Fibroblast of the aortic adventitia (primary cell): ENCODE measurements at places on chromosomes 12 and 14.

DNA sequence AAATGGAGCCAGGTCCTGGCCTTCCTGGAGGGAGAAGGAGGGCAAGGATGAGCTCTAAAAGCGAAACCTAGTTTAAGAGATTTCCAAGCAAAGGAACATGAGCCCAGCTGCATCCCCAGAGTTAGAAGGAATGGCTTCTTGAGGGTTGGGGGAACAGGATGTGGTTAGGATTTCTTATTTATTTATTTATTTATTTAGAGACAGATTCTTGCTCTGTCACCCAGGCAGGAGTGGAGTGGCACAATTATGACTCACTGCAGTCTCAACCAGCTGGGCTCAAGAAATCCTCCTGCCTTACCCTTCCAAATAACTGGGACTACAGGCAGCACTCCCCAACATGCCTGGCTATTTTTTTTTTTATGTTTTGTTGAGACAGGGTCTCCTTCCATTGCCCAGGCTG lies 25.3 kb upstream of the TMEM106C start:
- no peak for DNase-seq

DNA sequence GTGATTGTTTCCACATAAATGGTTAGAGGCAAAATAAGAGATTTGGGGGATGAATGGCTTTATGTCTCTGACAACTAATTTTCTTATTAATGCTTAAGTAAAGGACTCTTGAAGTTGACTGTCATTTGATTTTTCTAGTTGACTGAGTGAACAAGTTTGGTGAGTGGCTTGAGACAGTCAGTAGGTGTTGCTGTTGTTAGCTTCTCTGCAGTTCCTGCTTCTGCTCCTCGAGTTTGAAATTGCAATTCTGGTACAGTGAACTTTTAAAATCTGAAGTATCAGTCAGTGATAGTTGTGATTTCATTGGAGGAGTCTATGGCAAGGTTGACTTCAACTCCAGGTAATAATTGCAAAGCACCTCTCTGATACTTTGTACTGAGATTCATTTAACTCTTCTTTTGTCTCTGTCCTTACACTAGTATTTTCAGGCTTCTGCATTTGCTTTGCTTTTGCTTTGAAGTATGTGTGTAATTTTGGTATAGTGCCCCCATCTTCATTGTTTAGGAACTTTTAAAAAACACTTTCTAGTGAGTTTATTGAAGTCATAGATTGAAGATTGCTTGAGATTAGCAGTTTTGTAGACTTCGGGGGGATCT lies 415.5 kb downstream of the PCNX1 start:
- DNase-seq = peak; percentile 78

- no peak for DNase-seq
Measured at GRCh38 chr12:41701943-41702601, 442.6 kb downstream of the GXYLT1 start.

DNA sequence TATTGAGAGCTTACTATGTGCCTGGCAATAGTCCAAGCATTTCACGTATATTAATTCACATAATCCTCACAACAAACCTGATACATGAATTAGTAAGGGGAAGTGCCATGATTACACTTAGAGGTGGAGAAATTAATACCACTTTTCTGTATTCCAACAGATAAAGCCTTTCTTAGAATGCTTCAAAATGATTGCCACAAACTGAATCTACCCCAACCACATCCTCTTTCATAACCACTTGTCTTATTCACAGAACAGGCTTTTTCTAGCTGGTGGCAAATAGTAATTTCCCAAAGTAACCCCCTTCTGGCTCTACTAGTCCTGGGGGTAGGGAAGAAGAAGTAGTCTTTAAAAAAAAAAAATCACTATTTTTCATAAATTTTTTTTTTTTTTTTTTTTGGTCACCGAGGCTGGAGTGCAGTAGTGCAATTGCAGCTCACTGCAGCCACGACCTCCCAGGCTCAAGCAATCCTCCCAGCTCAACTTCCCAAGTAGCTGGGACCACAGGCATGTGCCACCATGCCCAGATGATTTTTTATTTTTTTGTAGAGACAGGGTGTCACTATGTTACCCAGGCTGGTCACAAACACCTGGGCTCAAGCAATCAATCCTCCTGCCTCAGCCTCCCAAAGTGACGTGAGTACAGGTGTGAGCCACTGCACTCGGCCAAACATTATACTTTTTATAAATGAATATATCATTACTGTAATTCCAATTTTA lies 59.0 kb upstream of the ARID2 start:
- DNase-seq = no peak

- DNase-seq = no peak
Measured at GRCh38 chr14:23657959-23658470, 21.9 kb downstream of the DHRS2 start.

DNA sequence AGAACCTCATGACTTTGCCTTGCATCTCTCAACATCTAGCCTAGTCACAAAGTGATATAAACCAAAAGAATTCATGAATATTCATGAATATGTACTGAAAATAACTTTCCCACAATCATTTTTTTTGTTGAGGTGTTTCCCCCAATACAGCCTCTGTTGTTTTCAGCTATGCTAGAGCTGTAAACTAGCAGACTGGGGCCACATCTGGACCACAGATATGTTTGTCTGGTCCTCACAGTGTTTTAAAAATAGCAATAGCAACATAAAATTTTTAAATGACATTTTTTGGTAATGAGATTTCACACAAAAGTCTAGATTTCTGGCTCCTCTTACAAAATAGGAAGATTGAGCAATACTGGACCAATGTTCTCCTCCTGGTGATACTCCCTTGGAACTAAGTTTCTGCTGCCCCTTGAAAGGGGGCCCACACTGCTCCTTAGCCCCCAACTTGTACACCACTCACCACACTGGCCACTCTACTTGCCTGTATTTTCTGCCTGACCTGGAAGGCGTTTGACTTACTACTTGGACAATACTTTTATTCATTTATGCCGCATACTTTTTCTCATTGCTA lies 81.2 kb downstream of the BMP4 start:
- no peak for DNase-seq

DNA sequence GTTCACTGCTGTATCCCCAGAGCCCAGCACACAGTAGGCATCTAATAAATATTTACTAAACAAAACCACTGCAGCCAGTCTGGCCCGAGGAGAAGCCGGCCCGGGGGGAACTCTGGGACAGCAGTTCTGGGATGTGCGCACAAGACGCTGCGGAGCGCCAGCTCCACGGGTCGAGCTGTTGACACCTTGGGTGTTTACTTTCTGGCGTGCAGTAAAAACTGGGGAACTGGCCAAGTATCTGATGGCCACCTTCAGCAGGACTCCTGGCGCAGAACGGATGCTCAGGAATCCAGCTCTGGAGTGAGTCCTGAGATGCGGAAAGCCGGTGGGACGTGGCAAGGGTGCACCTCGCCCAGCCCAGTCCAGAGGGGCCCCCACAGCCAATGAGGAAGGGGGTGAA lies 65.6 kb downstream of the NCOR2 start:
- no peak for DNase-seq

GRCh38 chr12:26268841-26269561 lies 73.6 kb downstream of the SSPN start:
- peak; percentile 12 for DNase-seq

DNA sequence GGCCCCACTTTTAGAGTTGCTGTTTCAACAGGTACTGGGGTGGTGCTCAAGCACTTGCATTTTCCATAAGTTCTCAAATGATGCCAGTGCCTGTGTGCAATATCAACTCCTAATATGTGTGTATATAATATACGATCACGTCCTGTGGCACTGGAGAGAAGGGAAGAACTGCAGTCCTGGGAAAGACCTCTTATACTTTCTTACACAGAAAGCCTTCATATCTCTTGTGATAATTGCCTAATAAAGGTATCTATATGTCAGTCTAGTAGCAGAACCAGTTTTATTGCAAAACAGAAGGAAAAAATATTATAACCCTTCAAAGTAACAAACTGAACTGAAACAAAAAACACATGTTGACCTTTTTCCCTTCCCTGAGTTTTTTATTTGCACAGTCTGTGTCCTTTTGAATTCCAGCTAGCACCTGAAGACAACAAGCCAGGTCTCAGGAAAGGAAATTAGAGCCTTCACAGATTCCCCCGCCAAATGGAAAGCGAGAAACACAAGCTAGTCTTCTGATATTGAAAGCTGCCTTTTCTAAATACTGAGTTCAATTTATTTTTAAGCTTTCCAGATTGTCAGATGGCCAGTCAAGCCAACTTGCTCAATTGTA lies 44.4 kb downstream of the IGF1 start:
- DNase-seq = no peak

DNA sequence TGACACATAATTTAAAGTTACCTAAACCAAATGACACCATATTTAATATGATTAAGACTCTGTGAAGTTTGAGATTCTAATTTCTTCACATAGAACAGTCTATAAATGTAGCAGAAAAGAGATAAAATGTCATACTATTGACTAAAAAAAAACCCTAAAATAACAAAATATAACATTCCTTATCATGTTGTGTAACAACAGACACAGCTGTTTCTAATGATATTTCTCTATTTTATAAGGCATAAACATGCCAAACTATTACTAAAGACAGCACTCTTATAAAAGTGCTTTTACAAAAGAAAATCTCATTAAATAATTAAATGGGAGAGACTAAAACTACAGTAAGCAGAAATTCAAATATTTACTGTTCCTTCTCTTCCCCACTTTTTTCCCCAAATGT lies 49.4 kb downstream of the NOVA1 start:
- DNase-seq = peak; percentile 41

GRCh38 chr14:69696204-69696527 lies 70.8 kb upstream of the SRSF5 start:
- no peak for DNase-seq

GRCh38 chr14:33569821-33570687 lies 380.8 kb downstream of the EGLN3 start:
- DNase-seq = peak; percentile 53

DNA sequence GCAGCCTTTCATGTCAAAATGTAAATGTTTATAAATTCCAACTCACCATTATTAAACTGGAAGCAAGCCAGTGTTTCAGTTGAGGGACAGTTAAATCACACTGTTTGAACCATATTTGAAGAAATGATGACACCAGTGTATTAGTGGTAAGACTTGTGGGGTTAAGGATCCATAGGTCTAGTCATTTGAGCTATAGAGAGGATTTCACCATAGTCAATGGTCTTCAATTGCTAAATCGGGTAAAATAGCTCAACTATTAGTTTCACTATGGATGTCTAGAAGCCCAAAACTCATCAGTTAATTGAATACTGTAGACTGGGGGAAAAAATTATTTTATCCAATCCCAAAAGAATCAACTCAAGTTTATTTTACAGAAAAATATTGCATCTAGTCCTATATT lies 659.1 kb downstream of the NRXN3 start:
- no peak for DNase-seq

- DNase-seq = no peak
Measured at GRCh38 chr14:55103971-55104954, 24.8 kb upstream of the LGALS3 start.

- DNase-seq = no peak
Measured at GRCh38 chr12:66925083-66925482, 246.2 kb upstream of the GRIP1 start.

- peak; percentile 21 for DNase-seq
Measured at GRCh38 chr12:27779416-27779919, 565 bp upstream of the KLHL42 start.

DNA sequence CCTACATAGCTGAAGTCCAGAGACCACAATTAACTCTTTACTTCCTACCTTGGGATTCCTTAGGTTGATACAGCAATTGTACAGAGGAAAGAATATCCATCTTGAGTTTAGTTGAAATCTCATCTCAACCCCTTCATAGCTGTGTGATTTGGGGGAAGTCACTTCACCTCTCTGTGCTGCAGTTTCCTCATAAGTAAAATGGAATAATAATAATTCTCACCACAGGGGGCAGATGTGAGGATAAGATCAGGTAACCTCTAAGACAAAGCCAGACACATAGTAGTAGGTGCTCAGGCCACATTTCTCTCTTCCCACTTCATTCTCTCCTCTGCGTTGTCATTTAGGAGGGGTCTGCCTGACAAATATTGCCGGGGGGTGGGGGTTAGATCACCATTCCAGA lies 6.7 kb downstream of the FOXN4 start:
- DNase-seq = no peak

DNA sequence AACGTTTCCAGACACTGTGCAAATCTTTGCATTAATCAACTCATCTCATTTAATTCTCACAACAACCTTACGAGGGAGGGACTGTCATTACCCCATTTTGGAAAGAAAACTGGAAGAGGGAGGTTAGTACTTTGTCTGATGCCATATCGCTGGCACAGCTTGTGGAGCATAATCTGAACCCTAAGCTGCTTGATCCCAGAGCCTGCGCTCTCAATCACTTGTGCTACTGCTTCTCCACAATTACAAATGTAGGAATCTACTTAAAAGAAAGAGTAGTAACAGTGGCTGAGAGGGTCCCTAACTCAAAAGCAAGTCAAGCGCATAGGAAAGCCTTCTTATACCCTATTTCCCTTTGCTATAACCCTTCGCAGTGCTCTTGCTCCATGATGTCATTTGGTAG lies 3.2 kb downstream of the EFS start:
- no peak for DNase-seq

- no peak for DNase-seq
Measured at GRCh38 chr12:124131659-124132058, 158.6 kb downstream of the ZNF664 start.

- no peak for DNase-seq
Measured at GRCh38 chr12:15819644-15820437, 30.7 kb upstream of the EPS8 start.

- no peak for DNase-seq
Measured at GRCh38 chr12:39372929-39373328, 70.0 kb downstream of the KIF21A start.

DNA sequence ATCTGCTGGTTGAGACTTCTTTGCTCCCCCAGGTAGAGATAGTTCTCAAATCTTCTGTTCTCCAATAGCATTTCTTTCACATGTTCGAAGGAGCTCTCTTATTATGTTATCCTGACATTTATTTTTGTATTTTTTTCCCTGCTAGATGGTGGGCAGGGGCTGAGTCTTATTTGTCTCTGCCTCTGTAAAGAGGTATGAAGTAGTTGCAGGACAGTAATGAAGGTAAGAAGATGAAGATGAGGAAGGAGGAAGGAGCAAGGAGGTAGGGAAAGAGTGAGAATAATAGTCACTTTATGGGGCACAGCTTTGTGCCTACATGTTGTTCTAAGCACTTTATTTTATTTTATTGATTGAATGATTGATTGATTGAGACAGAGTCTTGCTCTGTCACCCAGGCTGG lies 5.0 kb upstream of the CIROP start:
- DNase-seq = no peak

GRCh38 chr12:25883026-25883916 lies 75.2 kb upstream of the RASSF8 start:
- no peak for DNase-seq

DNA sequence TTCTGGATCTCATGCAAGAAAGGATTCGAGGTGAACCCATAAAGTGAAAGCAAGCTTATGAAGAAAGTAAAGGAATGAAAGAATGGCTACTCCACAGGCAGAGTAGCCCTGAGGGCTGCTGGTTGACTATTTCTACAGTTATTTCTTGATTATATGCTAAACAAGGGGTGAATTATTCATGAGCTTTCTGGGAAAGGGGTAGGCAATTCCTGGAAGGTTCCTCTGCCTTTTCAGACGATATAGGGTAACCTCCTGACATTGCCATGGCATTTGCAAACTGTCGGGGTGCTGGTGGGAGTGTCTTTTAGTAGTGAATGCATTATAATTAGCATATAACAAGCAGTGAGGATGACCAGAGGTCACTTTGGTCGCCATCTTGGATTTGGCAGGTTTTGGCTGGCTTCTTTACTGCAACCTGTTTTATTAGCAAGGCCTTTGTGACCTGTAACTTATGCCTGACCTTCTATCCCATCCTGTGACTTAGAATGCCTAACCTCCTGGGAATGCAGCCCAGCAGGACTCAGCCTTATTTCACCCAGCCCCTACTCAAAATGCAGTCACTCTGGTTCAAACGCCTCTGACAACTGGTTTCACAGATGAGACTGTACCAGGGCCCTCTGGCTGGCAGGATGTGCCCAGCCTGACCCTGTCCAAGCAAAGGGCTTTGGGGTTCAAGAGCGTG lies 157.7 kb upstream of the SFSWAP start:
- DNase-seq = no peak
